ENCODE measurements at places on chromosomes 11 and 22.
A peak's percentile ranks its signal among the peaks of the same experiment; 100 is the strongest.

DNA sequence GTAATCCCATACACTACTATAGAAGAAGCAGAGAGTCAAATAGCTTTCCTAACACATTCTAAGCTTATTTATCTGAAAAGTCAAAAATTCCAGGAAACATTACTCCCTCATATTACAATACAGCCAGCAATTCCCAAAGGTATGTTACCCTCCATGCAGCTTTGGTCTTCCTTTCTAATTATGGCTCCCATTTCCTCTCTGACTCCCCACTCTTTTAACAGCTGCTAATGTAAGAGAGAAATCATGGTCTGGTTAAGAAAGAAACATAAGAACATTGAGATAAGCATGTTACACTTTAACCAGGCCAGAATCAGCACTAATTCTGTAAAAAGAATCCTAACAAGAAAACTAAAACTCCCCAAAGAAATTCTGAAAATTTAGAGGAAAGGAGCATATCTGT lies 6.8 kb downstream of the PPP2R1B start:
- no peak for DNase-seq

DNA sequence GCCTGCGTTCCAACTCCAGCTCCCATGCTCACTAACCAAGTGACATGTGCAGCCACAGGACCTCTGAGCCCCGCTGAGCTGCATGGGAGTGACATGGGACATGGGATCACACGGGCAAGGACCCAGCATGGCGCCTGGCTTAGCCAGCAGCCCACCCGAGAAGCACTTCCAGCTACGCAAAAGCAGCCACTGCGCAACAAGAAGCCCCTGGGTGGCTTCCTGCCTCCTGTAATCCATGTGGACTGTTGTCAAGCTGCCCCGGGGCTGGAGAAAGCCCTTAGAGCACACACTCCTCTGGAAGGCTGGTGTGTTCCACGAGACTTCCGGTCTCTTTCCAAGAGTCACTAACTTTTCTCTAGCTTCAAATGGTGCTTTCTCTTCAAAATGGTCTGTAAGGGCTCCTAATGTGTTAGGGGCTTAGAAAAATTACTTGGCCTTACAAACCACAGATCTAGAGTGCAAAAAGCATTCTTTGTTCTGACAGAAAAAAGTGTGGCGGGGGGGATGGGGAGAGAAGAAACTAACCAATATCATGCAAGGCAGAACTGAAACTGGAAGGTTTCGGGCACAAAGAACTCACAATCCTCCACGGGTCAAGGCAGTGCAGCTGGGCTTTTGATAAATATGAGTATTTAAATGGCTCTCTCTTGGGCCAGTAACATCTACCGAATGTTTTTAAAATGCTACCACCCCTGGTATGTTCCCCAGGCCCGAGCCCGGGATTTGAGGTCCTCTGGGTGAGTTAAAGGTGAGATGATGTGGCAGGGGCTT lies 5.5 kb downstream of the C11orf24 start:
- DNase-seq = no peak

- DNase-seq = no peak
Observed at GRCh38 chr11:363948-364761, 5.1 kb upstream of the B4GALNT4 start.

- no peak for DNase-seq
Observed at GRCh38 chr11:15943418-15944197, 412.7 kb downstream of the SOX6 start.

DNA sequence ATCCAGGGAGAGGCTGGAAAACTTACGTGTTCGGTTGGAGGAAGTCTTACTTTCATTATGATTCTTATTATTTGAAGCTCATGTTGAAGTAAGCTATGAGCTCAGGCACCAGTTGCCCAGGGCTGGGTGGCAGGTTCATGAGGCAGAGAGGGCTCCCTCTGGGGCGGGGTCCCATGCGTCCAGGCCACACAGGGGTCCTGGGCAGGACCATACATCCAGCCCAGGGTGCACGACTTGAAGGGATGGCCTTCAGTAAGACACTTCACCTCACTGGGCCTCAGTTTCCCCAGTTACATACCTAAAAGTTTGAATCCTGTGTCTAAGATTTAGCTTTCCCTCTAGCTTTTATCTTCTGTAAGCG lies 107.3 kb upstream of the B3GAT1 start:
- no peak for DNase-seq

- no peak for DNase-seq
Observed at GRCh38 chr11:3156282-3156660, 8.8 kb downstream of the OSBPL5 start.

DNA sequence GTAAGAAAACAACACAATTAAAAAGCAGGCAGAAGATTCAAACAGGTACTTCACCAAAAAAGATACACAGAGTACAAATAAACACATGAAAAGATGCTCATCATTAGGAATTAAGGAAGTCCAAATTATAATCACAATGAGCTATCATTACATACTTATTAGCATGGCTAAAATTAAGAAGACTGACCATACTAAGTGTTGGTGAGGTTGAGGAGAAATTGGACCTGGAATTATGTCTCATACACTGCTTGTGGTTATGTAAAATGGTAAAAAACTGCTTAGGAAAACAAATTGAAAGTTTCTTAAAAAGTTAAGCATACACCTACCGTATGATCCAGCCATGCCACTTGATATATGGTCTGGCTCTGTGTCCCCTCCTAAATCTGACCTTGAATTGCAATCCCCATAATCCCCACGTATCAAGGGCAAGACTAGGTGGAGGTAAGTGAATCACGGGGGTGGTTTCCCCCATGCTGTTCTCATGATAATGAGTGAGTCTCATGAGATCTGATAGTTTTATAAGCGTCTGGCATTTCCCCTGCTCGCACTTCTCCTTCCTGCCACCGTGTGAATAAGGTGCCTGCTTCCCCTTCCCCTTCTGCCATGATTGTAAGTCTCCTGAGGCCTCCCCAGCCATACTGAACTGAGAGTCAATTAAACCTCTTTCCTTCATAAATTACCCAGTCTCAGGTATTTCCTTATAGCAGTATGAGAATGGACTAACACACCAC lies 4.8 kb downstream of the SAAL1 start:
- no peak for DNase-seq

- DNase-seq = no peak
Observed at GRCh38 chr22:44828193-44828592, 75.8 kb downstream of the ARHGAP8 start.

GRCh38 chr11:57618438-57618837 lies 21.0 kb downstream of the SERPING1 start:
- no peak for DNase-seq

- DNase-seq = no peak
Observed at GRCh38 chr22:44364751-44365130, 52.0 kb upstream of the SHISAL1 start.

GRCh38 chr11:70472240-70472639 lies 73.9 kb downstream of the CTTN start:
- DNase-seq = no peak

- no peak for DNase-seq
Observed at GRCh38 chr11:16936643-16937042, 77.6 kb downstream of the PLEKHA7 start.

GRCh38 chr11:61896665-61897386 lies 5.5 kb upstream of the FADS3 start:
- no peak for DNase-seq

DNA sequence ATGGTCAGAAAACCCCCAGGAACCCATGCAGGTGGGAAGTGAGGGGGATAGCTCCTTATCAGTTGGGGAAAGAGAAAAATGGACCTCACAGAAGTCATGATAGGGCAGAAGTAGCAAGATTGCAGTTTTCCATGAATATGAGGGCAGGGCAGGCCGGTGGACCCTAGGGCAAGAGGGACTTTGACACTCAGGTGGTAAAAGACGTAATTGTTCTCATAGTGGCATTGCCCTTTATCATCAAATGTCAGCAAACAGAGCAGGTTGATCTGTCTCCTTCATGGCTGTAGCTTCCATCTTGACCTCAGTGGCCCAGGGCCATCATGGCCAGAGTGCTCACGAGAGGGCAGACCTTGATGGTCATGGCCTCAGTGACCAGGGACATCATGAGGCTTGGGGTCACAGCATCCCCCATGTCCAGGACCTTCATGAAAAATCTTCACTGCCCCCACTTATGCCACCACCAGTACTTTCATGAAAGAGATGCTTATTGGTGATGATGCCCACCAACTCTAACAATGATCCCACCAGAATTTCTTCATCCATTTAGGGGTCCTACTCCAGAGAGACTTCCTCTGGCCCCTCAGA lies 127.1 kb downstream of the SNX19 start:
- no peak for DNase-seq

DNA sequence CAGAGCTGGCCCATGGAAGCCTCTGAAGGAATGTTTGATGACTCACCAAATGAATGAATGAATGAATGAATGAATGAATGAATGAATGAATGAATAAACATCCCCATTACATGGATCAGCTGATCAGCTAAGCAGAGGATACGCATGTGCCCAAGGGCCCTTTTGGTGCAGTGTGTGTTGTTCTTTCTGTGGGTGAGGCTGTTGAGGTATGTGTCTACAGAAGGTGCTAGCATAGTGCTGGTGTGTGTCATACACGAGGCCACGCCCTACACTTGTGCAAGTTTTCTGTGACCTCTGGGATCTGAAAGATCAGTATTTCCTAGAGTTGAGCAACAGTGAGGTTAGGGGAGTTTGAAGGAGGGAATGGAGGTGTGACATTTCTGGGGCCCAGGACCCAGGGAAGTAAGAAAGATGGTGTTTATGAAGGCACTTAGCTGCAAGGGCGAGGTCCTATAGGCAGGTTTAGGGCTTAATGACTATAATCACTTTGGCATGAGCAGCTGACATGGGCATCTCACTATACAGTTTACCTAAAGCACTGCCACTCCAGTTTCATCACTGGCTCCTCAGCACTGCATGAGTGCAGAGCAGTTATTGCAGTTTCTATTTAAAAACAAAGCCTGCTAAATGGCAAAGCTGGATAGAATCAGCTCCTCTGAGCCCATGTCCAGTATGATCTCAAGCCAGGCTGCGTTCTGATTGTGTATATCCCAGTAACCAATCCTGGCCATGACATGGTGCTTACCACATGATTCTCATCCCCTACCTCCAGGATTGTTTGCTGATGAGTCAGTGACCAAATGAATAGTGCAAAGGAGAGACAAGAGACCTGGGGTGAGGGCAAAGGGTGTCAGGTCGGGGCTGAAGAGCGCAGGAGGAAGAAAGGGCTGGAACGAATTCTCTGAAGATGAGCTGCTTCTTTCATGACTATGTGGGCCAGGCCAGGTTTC lies 36.4 kb upstream of the E2F8 start:
- no peak for DNase-seq

DNA sequence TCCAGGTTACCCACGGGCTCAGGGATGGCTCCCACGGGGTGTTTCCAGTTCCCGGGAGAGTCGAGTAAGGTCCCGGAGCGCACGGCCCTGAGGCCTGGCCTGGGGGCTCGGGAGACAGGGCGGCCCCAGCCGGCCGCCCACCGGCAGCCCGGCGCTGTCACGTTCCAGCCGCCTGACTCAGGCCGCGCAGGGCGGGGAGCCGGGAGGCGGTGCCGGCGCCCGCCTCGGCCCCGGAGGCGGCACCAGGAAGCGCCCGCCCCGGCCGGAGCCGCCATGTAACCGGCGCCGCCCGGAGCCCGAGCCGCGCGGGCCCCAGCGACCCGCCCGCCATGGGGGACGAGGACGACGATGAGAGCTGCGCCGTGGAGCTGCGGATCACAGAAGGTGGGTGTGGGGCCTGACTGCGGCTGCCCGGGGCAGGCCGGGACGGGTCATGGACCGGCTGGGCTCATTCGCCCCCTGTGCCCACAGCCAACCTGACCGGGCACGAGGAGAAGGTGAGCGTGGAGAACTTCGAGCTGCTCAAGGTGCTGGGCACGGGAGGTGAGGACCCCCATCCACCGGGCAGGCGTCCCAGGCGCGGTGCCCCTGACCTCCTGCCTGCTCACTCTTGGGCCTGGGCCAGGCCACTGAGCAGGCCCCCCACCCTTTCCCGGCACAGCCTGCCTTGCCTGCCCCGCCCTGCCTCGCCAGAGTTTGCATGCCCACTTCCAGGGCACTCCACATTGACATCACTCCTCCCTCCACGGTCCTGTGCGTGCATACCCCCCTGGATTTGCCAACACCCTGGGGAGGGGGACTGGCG lies at the start of gene RPS6KA4:
RPS6KA4 (plus strand) TSS at position 256 of the 805 bp plus-strand sequence; CDS start at position 330, 74 bp downstream.
- no peak for DNase-seq

- DNase-seq = peak; percentile 73
Observed at GRCh38 chr11:102451681-102452460, 694 bp downstream of the TMEM123 start.

GRCh38 chr11:43687120-43687791 lies 6.7 kb downstream of the HSD17B12 start:
- DNase-seq = no peak

GRCh38 chr22:22810018-22810427 lies 77.6 kb upstream of the IGLL5 start:
- DNase-seq = no peak

GRCh38 chr11:5274395-5274794 lies 4.7 kb upstream of the HBE1 start:
- DNase-seq = no peak

- no peak for DNase-seq
Observed at GRCh38 chr11:78110351-78110750, 29.1 kb downstream of the ALG8 start.

DNA sequence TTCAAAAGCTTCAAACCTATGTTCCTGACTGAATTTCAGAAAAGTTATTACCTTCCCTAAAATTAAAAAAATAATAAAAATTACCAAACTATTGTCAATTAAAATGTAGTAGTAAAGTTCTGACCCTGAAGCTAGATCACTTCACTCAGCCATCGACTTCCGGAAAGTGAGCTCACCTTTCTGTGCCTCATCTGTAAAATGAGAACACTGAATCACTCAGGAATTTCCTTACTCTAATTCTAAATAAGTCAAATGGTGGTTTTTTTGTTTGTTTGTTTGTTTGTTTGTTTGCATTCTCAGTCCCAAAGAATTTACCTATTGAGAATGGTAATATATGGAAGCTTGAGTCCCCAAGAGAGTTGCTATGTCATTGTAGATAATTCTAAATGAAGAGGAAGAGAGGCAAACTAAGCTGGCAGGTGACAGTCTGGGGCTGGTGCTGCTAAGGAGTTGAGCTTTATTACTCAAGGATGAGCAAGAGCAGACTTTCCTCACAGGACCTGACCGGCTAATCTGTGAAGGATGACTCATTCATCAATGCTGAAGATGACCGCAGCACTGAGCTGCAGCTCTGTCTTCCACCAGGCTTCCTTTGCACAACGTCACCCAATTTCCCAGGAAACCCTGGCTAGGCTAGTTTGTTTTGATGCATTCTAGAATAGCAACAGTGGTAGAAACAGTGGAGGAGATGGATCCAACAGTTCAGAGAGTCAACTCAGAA lies 248.8 kb downstream of the RAB38 start:
- no peak for DNase-seq

DNA sequence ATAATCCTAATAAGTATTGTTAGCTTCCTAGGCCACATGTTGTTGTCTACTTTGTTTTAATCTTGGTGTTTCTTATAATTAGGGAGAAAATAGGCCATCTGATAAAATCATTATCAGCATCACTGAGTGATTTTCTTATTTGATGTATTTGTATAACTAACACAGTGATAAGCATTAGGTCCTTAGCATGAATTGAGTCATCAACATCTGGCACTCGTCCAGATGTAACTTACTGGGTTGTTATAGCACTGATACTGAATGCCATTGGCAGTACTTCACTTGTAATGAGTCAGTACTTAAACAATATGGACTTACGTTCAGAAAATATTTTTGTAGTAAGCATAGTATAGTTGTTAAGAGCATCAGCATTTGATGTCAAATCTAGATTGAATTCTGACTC lies 16.2 kb downstream of the API5 start:
- no peak for DNase-seq
